Stimulated activated CD4-positive, alpha-beta T cell treated with anti-CD3 and anti-CD28 coated beads, Interleukin-1b, Interleukin-23, amount 100 ng/mL, for 4 hours (primary cell): ENCODE measurements at places on chromosomes 4 and X.

DNA sequence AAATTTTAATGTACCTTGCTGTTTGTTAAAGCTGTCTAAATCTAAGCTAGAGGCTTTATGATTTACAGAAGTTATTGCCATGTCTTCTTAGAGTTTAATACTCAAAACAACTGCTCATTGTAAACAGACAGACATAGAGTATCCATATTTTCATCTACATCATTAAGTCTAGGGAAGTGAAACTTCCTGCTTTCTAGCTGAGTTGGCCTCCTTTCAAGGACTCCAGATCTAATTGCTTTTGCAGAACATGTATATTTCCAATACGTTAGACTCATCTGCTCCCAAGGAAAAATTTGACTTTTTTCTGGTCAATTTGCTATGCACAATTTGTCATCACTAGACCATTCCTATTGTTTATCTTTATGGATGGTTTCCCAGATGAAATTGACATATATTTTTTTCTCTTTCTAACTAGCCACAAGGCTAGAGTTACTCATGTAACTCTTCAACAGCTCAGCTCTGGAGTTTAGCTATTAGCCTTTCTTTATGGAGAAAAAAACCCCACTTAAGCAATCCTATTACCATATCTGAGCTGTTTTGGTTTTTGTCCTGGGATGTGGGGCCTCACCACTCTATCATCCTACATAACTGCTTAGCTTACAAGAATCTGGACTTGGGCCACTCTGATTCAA, 122.9 kb downstream of the PPA2 start:
- no peak for DNase-seq

- no peak for DNase-seq
Observed at GRCh38 chr4:56129431-56129861, 180.7 kb downstream of the CEP135 start.

GRCh38 chr4:70651864-70652506, 14.3 kb downstream of the JCHAIN start:
- no peak for DNase-seq

DNA sequence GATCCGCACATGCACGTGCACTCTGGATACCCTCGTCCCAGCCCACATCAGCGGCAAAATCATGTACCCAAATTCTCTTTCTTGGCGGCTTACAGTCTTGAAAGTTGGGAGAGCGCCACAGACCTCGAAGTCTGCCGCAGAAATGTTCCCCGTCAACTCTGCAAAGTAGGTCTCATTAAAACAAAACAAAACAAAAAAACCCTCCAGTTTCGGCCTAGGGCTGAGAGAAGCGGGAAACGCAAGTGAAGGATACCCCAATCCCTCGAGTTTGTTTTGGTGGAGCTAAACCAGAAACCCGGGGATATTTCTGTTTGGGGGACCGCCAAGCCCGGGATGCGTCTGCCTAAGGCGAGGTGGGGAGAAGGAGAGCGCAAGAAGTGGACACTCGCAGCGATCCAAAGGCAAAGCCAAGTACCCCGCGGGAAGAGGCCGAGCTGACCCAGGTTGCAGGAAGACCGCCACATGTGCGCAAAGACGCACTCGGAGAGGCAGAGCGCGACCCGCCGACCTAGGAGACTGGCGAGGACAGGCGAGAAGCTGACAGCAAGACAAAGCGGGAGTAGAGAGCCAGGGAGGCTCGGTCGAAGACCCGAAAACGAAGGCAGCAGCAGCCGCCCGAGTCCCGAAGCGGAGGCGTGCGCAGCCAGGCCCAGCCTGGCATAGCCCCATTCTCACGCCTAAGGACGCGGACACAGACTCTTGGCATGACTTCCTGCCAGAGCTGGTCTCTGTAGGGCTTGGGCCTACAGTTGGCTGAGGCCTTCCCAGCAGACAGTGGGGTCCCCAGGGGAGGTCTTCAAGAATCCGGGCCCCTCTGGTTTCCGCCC, 49.6 kb upstream of the BCOR start:
- DNase-seq = no peak

DNA sequence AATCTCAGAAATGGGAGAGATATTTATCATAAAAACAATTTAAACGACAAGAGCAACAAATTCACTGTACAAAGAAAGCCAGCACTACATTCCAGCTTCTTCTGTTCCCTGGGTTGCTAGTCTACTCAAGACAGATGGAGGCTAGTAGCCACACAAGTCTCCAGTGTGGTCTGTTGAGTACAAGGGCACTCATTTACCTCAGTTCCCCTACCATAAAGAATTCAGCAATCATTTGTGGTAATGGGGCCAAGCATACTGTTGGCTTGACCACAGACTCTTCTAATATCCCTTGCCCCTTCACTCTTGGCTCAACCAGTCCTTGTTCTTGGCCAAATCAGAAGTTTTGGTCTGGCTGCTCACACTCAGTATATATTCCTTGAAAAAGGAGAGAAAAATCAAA, 212.3 kb downstream of the COX18 start:
- DNase-seq = no peak

DNA sequence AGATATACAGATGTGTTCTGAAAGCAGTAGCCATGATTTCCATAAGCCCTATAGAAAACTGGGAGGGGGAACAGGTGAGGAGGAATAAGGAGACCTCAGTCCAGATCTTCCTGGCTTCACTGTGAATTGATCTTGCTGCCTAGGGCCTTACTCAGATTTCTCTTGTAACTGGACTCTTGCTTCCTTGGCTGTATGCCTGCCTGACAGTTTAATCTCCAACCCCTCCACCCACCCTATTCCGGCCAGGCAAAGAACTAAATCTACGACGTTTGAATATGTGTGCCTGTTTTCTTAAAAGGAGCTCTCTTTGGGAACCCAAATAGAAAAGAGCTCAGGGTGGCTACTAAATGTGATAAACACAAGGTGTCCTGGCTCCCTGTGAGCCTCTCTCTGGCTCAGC, 173.0 kb downstream of the GPC3 start:
- no peak for DNase-seq

DNA sequence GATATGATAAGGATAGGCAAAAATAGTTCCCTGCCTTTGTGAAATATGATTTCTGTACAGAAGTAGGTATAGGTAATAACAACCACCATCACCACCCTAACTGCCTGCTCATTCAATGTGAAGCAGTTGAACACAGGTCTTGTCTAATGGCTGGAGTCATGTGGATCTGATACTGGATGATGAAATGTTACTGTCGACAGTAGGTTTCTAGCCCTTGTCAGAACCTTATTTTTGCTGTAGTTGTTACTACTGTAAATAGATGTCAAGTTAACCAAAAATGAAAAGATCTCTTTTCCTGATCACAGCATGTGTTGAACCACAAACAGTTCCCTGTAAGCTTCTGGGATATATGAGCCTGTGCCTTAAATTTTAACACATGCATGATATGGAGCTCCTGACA, 142.9 kb downstream of the FRAS1 start:
- no peak for DNase-seq

GRCh38 chr4:81031796-81032551, 1.5 kb downstream of the BMP3 start:
- DNase-seq = no peak
